ENCODE measurements at places on chromosomes 7 and 10. TPM values are rescaled to one million over a fixed set of nuclear protein-coding genes. Genes with fewer than 3 reads are reported as not detected.

PRKAR2B gene
- 4.0 TPM for total RNA-seq

GRCh38 chr7:15905251-15906040, 219.0 kb upstream of the MEOX2 start:
- DNase-seq: no peak
- no peak overlapping the region for H3K4me3 ChIP-seq
- H3K27ac ChIP-seq: no peak overlapping the region
- no peaks in the 10 kb centered on the region for H3K4me1 ChIP-seq
- H3K36me3 ChIP-seq: no peaks in the 10 kb centered on the region

RGR gene
- not detected for total RNA-seq

SLC35G1 gene
- 1.5 TPM for total RNA-seq

DNA sequence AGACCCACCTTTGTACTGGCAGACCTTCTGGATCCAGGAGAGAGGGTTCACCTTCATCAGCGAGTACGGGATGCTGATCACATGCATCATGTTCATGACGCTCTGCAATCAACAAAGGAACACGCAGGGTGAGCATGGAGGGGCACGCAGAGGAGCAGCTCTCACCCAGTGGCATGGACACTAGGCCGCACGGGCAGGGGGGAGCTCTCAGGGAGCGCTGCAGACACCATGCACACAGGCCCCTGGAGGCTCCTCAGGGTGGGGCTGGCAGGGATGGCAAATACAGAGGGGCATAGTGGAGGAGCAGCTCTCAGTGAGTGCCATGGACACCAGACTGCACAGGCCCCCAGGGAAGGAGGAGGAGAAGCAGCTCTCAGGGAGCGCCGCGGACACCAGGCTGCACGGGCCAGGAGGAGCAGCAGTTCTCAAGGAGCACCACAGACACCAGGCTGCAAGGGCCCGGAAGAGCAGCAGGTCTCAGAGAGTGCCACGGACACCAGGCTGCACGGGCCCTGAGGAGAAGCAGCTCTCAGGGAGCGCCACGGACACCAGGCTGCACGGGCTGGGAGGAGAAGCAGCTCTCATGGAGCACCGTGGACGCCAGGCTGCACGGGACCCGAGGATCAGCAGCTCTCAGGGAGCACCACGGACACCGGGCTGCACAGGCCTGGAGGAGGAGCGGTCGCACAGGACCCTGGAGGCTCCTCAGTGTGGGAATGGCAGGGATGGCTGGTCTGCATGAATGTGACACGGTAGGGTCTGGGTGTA, 249.5 kb downstream of the ZMYND11 start:
- no peak overlapping the region for H3K27ac ChIP-seq
- DNase-seq: no peak
- no peaks in the 10 kb centered on the region for H3K36me3 ChIP-seq
- no peaks in the 10 kb centered on the region for H3K27me3 ChIP-seq

GRCh38 chr7:135321556-135321955, 87.9 kb downstream of the STRA8 start:
- DNase-seq: no peak
- no peaks in the 10 kb centered on the region for H3K4me1 ChIP-seq
- H3K36me3 ChIP-seq: no peaks in the 10 kb centered on the region
- no peaks in the 10 kb centered on the region for H3K27me3 ChIP-seq
- H3K27ac ChIP-seq: no peak overlapping the region
- H3K4me3 ChIP-seq: no peak overlapping the region

- H3K4me1 ChIP-seq: no peaks in the 10 kb centered on the region
- no peak overlapping the region for H3K4me3 ChIP-seq
- no peaks in the 10 kb centered on the region for H3K36me3 ChIP-seq
Observed at GRCh38 chr10:974785-975074, 13.5 kb upstream of the GTPBP4 start.

DEPP1 gene
- total RNA-seq: 254 TPM

DNA sequence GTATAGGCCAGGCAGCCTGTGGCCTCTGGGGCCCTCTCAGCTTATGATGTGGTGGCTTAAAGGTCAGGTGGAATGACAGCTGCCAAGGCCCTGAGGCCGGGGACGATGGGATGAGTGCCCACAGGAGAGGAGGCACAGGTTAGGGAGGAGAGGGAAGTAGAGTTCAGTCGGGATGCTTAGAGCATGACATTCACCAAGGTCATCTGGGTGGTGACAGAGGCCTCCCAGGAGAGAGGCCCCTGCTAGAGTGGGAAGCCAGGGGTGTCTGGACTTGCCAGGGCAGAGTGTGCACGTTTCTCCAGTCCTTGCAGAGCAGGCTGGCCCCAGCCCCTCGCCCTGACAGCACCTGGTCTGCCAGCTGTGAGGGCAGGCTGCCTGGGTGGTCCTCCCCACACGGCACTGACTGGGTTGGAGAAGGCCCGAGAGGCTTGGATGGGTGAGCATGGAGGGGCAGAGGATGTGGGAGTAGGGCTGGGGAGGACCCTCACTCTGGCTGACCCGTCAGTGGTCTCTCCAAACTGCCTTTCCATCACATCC, 1.5 kb downstream of the CALHM1 start:
- no peaks in the 10 kb centered on the region for H3K4me1 ChIP-seq
- H3K27me3 ChIP-seq: no peaks in the 10 kb centered on the region
- H3K36me3 ChIP-seq: no peaks in the 10 kb centered on the region
- no peak overlapping the region for H3K4me3 ChIP-seq
- no peak overlapping the region for H3K27ac ChIP-seq

GRCh38 chr10:123886292-123886691, 5.3 kb downstream of the CPXM2 start:
- H3K4me1 ChIP-seq: peaks cover 3% of the 10 kb centered on the region
- H3K27me3 ChIP-seq: no peaks in the 10 kb centered on the region
- H3K36me3 ChIP-seq: no peaks in the 10 kb centered on the region
- DNase-seq: no peak
- H3K27ac ChIP-seq: peak overlapping the region; percentile 73
- no peak overlapping the region for H3K4me3 ChIP-seq

- H3K27ac ChIP-seq: no peak overlapping the region
- no peaks in the 10 kb centered on the region for H3K36me3 ChIP-seq
- no peaks in the 10 kb centered on the region for H3K27me3 ChIP-seq
- DNase-seq: no peak
- no peaks in the 10 kb centered on the region for H3K4me1 ChIP-seq
Observed at GRCh38 chr10:34006471-34006870, 672.0 kb upstream of the NRP1 start.

ADAM22 gene
- total RNA-seq: 8.4 TPM

DNA sequence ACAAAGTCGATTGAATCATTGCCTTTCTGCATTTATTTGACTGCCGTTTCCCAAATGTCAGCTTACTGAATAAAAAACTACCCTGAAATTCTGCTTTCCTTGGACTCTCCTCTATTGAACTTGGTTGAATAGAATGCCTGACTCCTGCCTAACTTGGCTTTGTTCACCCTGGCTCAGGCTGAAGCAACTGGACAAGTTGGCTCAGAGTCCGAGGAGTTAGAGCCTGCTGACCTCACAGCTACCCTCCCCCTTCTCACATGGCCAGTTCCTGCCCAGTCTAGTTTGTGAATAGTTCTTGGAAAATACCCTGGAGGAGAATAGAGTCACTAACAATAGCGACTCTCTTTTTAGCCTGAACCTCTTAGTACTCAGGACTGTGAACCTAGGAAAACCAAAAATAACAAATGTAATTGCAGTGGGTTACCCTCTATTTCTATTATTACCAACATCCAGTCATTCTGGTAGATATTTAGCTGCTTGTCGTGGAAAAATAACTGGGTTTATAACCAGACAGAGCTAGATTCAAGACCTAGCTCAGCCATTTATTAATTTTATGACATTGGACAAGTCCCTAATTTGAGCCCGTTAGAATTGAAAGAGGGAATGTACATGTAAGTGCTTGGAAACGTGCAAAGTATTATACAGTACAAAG, 17.3 kb upstream of the NRBF2 start:
- no peaks in the 10 kb centered on the region for H3K27me3 ChIP-seq
- peaks cover 2% of the 10 kb centered on the region for H3K4me1 ChIP-seq
- DNase-seq: peak; percentile 93
- H3K27ac ChIP-seq: peak overlapping the region; percentile 28
- no peaks in the 10 kb centered on the region for H3K36me3 ChIP-seq

DNA sequence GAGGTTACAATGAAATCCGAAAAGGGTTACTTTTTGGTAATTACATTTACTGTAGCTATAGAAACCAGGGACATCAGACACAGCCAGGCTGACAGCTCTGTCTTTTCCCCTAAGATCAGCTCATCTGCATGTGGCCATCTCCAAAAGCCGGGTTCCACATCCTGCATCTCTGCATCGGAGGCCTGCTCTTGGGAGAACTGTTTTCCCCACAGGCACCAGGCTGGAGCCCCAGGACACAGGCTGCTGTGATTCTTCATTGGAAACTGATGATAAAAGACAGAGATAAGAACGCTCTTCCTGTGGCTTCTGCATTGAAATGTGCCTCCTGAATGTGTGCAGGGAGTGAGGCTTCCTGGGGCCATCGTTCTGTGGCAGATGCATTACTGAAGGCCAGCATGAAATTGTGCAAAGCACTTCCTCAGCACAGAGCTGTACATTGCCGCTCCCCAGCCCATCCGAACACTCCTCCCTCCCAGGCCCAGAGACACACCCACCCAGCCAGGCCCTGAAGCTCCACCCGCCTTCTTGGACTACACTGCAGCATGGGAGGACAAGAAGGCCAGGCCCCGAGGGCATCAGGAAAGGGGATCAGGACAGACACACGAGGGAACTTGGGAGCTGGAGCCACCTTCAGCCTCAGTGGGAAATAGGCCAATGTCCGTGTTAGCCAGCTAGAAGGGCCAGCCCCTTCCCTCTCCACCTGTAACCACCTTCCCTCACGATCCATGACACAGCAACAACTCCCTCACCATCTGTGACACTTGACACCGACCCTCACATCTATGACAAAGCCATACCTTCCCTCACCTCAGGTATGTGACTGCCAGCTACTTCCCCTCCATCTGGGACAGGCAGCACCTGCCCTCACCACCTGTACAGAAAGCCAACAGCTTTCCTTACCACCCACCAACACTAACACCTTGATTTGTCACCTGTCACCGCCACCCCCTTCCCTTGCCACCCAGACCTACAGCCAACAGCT, 113.2 kb downstream of the GRID1 start:
- no peaks in the 10 kb centered on the region for H3K36me3 ChIP-seq
- no peaks in the 10 kb centered on the region for H3K4me1 ChIP-seq
- H3K27ac ChIP-seq: no peak overlapping the region
- H3K27me3 ChIP-seq: no peaks in the 10 kb centered on the region
- peak; percentile 64 for DNase-seq

DNA sequence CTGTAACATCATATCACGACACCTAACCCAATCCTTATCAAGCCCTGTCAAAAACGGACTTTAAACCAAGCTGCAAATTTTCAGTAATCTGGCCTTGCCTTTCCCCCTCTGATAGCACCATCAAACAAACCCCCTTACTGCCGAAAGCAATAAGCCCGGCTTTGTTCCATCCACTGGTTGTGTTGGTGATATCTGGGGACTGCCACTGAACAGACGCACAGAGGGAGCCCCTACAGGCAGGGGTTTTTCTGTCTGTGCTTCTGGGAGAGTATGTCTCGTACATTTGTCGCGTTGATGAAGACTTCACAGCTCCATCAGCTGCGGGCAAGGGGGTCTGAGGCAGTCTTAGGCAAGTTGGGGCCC, 550 bp upstream of the PLAU start:
- H3K27ac ChIP-seq: no peak overlapping the region
- no peak for DNase-seq
- H3K36me3 ChIP-seq: peaks cover 3% of the 10 kb centered on the region
- no peaks in the 10 kb centered on the region for H3K4me1 ChIP-seq

DNA sequence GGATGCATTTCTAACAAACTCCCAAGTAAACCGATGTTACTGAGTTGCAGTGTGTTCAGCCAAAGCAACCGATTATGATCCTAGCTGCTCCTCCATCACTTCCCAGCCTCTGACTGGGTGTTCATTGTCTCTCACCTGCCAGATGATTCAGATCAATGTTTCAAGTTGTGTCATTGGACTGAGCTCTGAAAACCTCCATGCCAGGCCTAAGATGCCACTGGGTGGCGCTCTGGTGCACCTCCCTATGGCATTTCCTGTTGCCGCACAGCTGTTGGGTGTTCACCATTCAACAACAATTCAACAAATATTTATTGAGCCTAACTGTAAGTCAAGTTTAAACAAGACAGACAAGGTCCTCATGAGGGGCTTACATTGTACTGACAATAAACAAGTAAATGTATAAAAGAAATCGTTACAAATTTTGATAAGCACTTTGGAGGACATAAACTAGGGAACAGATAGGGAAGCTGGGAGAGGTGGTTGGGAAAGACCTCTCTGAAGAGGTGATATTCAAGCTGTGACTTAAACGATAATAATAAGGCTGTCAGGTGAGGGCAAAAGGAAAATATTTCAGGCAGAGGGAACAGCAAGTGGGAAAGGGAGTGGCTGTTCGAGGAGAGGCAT, 22.8 kb downstream of the RGR start:
- H3K27me3 ChIP-seq: no peaks in the 10 kb centered on the region
- no peak overlapping the region for H3K27ac ChIP-seq
- no peaks in the 10 kb centered on the region for H3K4me1 ChIP-seq
- no peak for DNase-seq
- H3K36me3 ChIP-seq: no peaks in the 10 kb centered on the region
- no peak overlapping the region for H3K4me3 ChIP-seq

DNA sequence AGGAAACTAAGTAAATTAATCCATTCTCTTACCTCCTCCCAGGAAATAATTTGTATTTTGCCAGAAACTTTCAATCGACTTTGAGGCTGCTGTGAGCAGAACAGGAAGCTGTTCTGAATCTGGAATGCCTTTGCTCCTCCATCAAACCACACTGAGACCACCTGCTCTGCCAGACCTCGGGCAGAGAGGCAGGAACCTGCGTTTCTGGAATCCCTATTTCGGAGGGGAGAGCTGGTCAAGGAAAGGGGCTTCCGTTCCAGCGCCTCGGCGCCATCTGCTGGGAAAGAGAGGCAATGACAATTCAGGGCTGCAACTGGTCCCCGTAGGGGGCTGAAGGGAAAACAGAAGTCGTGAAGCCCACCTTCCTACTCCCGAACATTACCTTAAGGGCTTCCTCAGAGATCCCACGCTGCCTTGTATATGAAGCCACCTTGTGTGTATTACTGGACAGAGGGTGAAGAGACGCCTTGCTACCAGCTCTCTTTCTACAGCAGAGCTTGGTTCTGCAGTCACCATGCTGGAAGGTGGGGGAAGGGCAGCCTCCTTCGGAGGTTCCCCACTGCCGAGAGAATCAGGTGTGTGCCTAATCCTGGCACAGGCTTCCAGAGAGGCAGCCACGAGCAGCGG, 31.2 kb downstream of the ZNF467 start:
- no peaks in the 10 kb centered on the region for H3K36me3 ChIP-seq
- no peak overlapping the region for H3K27ac ChIP-seq
- H3K4me1 ChIP-seq: no peaks in the 10 kb centered on the region
- no peak overlapping the region for H3K4me3 ChIP-seq

- DNase-seq: no peak
- no peaks in the 10 kb centered on the region for H3K27me3 ChIP-seq
- H3K4me3 ChIP-seq: no peak overlapping the region
- H3K4me1 ChIP-seq: no peaks in the 10 kb centered on the region
- H3K27ac ChIP-seq: no peak overlapping the region
Observed at GRCh38 chr7:115704884-115705283, 325.7 kb downstream of the TFEC start.

TFPI2 gene
- 5.8 TPM for total RNA-seq

- H3K4me3 ChIP-seq: no peak overlapping the region
- no peaks in the 10 kb centered on the region for H3K4me1 ChIP-seq
- no peak overlapping the region for H3K27ac ChIP-seq
- no peak for DNase-seq
Observed at GRCh38 chr10:1411451-1411850, 325.9 kb downstream of the ADARB2 start.
